CD4-positive, alpha-beta T cell treated with Interleukin-17A for 1 hour (primary cell): ENCODE measurements at places on chromosomes 12 and 14.

- DNase-seq, result no peak
These were observed 69.3 kb downstream of the ETV6 start for GRCh38 chr12:11718768-11719253.

- no peak for DNase-seq
These were observed 123.8 kb downstream of the DUSP6 start for GRCh38 chr12:89228491-89228890.

DNA sequence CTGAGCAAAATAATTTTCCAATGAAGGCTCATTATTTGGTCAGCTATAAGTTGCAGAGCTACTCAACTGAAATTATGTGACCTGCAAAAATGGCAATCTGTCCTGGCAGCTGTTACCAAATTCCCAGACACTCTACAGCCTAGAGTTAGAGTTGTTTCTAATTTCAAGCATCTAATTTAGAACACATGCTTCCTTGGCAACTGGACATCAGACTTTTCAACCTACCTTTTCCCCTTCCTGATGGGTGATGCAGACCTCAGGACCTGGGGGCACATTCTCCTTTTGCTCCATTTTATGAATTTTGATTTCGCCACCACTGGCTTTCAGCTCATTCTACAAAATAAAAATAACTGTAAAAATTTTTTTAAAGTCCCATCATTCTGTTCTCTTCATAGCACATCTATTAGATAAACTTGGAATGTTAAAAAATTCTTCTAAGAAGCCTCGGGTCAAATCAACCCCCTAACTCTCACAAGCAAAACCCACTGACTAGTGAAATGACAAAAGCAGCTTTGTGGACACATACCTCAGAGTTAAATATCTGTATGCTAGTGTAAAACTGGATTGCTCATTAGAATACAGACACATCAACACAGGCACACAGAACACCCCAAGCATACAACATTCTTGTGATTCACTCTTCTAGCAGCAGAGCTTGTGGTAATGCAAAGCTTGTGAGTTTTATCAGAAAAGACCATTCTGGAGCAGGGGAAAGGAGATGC lies 33.5 kb upstream of the CERS5 start:
- DNase-seq, result no peak

DNA sequence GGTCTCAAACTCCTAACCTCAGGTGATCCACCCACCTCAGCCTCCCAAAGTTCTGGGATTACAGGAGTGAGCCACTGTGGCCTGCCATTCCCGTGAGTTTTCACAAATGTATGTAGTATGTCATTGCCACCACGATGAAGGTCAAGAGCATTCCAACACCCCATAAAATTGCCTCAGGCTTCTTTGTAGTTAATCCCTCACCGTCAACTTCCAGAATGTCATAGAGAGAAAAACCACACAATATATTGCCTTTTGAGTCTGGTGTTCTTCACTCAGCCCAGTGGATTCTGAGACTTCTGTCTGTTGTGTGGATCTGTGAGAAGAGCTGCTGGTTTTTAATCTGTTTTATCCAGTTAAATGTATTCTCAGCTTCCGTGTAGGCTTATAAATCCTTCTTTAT lies 12.6 kb upstream of the CFAP251 start:
- no peak for DNase-seq

DNA sequence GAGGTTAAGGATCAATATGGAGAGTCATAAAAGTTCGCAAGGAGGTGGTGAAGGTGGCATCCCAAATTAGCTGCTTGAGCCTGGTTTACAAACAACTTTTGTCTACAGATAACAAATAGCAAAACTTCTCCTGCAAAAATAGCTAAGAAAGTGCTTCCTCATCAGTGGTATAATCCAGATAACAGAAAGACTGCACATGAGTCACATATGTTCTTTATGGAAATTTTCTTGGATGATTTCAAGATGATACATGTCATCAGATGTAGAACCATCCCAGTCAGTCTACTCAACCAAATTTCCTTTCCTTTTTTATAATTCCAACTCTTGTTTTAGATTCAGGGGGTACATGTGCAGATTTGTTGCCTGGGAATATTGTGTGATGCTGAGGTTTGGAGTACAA lies 133.0 kb downstream of the BTG1 start:
- no peak for DNase-seq

- no peak for DNase-seq
These were observed 30.3 kb downstream of the EFCAB11 start for GRCh38 chr14:89924268-89924667.
